ENCODE measurements at places on chromosomes 2 and 18.

GRCh38 chr18:41992703-41993102 is 37.7 kb downstream of the PIK3C3 start:
- DNase-seq: no peak

GRCh38 chr2:108266218-108266617 is 22.5 kb upstream of the SULT1C2 start:
- DNase-seq: peak; percentile 75

GRCh38 chr18:13620818-13621445 is 105.4 kb downstream of the FAM210A start:
- no peak for DNase-seq

- peak; percentile 25 for DNase-seq
Observed at GRCh38 chr2:174059884-174060244, 94.7 kb upstream of the SP3 start.

Data from kidney tubule cell (primary cell).